Testis (tissue), 5 donors: ENCODE measurements at places on chromosomes 5 and 9. TPM values are rescaled to one million over a fixed set of nuclear protein-coding genes. Genes with fewer than 3 reads are reported as not detected.
A peak's percentile ranks its signal among the peaks of the same experiment; 100 is the strongest.

- DNase-seq: no peak
Observed at GRCh38 chr5:141623186-141623585, 4.4 kb upstream of the DIAPH1 start.

GRCh38 chr9:112841261-112841660 is 49.4 kb downstream of the SLC46A2 start:
- no peak for DNase-seq

DNA sequence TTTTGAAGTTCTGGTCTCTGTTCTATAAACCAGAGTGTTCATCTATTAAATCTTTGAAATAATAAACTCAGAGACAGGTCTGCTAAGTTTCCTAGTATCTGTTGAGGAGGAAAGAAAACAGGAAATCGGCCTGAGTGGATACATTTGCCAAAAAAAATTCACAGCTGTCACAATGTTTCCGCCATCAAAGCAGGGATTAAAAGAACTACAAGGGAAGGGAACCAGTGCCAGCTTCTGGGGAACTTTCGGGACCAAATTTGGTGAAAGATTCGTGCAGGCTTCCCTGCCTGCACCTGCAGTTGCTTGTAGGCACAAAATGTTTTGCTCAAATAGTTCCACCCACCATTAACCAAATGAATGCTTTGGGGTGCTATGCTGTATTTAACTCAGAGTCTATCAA is 267.5 kb downstream of the MSX2 start:
- no peak for DNase-seq

GRCh38 chr9:91428436-91428835 is 4.8 kb upstream of the NFIL3 start:
- DNase-seq: no peak

GRCh38 chr9:84998639-84999038 is 329.1 kb downstream of the NTRK2 start:
- DNase-seq: no peak

DNA sequence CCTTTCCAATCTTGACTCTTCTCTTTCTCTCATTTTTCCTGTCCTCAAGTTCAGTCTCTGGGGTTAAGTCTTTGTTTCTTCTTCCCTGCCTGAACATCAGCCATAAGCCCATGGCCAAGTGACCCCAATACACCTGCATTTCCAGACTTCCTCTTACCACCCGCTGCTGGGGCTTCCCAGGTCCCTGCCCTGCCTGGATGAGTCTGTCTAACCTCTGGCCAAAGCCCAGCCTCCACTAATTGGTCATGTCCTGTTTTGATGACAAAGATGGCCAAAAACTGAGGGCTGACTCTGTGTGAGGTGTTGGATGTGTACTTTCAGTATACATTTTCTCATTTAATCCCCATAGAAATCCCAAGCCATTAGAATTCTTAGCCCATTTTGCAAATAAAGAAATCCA is 47.3 kb downstream of the SH3TC2 start:
- DNase-seq: no peak

GRCh38 chr9:69433392-69433791 is 108.4 kb downstream of the ENTREP1 start:
- DNase-seq: no peak

DNA sequence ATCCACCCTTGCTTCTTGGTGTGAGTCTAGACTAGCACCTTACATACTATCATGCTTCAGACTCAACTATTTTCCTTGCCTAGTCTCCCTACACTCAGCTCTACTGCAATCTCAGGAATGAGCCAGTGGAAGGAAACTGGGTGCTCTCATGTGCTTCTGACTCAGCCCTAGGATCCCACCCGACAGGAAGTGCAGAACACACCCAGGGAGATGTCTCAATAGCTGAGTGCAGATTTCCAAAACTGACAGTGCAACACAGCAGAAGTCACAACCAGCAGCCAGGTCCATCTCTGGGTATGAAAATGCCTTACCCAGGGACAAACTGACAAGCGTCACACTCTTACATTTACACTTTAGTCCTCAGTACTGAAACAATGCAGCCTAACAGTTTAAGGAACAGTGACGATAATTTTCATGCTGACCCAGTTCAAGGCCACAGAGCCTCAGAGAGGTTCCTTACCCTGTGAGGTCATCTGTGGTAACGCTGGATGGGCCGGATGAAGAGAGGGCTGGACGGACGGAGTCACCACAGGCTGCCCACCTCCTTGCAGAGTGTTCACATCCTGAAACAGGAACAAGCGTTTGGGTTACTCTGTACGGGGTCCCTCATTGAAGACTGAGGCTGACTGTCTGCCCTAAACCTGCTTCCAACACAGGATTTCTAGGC is 33.0 kb downstream of the FKBP15 start:
- peak; percentile 54 for DNase-seq

DNA sequence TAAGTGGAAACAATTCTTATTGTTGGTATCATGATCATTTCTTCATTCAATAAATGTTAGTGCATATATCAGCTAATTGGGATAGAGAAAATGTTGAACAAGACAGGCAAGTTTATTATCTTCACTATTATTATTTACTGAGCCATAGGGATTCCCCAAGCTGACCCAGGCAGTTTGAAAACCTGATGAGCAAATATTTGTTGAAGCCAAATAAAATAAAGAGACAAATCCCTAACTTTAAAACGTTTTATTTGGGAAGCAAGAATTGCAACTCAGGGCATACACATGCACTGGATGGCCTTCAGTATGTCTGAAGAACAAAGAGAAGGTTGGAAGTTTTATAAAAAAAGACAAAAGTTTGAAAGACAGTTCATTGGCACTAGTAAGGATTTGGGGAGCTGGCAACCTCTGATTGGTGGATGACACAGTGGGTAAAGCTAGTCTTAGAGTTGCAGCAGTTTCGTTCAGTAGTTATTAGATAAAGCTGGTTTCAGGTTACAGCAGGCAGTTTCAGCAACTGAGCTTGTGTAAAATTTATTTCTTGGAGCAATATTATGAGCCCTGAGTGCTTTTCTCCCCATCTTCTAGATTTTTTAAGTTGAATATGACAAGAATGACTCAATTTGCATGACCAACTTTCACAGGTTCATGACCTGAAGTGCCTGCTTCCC is 44.7 kb upstream of the PRLR start:
- DNase-seq: no peak

The SPINK6 gene
- total RNA-seq: not detected

The TPPP gene
- total RNA-seq: 5.7 TPM

The NNT gene
- 55.0 TPM for total RNA-seq

The PFN3 gene
- 45.7 TPM for total RNA-seq

DNA sequence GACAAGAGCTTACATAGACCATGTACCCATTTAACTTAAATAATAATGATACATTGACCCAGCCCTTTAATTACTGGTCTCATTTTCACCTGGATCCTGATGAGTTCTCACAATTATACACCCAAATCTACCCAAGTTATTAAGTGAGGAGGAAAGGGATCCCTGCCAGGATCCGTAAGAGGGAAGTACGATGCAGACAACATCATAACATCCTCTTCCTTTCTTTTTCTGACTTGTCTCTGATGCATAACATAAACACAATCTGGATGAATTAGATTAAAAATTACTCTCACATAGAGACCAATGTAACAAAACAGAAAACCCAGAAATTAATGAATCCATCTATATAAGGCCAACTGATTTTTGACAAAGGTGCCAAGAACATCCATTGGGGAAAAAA is 17.0 kb downstream of the MARCHF3 start:
- DNase-seq: no peak

GRCh38 chr5:29642601-29643000 is 1550.9 kb upstream of the CDH6 start:
- no peak for DNase-seq

The IL4 gene
- not detected for total RNA-seq

DNA sequence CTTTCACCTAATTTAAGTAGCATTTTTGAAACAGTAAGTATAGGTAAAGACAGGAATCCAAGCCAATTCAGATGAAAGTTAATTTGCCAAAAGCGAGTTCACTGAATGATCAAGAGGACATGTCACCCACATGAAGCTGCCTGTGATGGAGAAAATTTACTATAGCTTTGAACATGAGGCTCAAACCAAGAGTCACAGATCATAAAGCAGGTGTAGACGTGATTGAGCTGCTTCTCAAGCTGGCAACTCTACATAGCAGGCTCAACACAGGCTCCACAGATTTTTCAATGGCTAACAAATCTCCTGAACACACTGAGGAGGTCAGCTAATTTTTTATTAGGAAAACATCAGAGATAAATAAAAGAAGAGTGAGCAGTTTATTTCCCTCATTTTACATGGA is 173.7 kb downstream of the FAM114A2 start:
- no peak for DNase-seq

DNA sequence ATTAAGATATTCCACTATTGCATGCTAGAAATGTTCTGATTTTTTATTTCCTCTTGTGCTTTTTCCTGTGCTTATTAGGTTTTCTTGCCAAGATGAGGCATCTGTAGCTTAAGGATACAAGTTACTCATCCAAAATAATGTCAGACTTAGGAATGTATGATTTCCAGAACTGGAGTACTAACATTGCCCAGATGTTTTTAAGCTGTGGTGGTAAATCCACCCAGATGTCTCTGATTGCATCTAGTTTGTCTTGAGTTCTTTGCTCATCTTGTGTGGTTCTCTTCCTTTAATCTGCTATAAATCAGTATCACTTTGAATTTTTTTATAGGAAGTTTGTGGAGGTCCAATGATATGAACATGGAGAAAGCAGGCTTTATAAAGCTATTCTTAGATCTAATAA is 337.5 kb upstream of the ZNF608 start:
- DNase-seq: no peak

GRCh38 chr9:117028103-117028858 is 341.2 kb downstream of the TRIM32 start:
- no peak for DNase-seq

DNA sequence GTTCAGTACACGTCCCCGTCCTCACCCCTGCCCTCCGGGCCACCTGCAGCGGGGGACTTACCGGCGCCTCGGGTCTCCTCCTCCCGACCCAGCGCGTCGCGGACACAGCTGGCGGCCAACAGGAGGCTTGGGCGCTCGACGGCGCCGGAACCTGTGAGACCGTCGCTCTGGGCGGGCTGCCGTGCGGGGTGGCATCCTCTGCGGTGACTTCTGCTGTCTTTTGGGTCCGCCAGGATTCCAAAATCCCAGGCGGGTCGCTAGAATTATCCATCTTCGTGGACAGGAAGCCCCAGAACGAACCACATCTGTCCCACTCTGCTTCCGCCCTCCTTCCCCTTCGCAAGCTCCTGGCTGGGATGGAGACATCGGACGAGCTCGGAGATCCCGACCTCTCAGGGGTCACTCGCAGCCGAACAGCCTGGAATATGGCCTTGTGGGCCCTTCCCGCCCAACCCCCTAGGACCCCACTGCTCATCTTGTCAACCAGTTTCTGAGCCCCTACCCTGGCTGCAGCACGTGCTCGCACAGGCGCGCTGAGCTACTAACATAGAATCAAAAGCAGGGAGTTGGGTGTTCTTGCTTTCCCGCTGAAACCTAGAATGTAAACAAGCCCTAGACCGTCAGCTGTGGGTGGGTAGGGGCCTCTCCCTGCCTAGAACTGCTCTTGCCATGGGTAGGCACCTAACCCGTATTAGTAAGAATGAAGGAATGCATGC is 947 bp upstream of the MARCHF3 start:
- DNase-seq: peak; percentile 25

DNA sequence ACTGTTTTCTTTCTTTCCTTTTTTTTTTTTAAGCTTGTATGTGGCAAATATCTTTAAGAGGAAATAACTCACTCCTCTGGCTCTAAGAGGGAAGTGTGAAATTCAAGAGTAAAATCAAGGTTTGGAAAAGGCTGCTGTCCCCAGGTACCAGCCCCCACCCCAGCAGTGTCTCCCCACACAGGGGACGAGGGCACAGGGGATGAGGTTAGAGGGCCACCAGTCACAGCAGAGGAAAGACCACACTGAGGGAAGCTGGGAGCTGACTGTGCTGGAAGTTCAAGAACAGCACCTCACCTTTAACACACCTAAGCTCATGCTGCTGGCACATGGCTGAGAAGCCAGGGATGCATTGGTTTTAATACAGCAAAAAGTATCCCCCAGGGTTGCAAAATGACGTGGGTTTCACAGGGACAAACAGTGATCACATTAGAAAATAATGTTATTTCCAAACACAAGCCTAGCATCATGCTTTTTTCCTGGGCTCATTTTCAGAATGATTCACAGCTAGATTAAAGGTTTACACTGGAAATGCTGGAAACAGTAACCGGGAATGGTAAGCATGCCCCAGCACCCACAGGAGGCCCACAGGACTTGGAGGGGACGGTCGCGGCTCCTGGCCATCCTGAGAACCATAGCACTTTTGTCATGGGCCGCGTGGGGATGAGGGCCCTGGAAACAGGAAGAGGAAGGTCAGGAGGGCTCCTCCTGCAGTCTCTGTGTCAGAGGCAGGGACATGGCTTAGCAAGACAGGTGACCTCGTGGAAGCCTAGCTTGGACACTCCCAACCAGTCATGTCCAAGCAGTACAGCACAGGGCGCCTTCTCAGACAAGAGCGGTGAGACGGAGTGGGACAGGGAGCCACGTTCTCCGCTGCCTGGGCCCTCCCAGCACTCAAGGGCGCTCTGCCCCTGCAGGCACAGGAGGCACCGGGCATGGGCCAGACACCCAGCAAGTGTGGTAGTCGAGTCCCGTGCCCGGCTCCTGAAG is 6.9 kb downstream of the LPCAT1 start:
- peak; percentile 8 for DNase-seq

- DNase-seq: no peak
Observed at GRCh38 chr9:128457207-128457606, 1.4 kb downstream of the ODF2 start.

DNA sequence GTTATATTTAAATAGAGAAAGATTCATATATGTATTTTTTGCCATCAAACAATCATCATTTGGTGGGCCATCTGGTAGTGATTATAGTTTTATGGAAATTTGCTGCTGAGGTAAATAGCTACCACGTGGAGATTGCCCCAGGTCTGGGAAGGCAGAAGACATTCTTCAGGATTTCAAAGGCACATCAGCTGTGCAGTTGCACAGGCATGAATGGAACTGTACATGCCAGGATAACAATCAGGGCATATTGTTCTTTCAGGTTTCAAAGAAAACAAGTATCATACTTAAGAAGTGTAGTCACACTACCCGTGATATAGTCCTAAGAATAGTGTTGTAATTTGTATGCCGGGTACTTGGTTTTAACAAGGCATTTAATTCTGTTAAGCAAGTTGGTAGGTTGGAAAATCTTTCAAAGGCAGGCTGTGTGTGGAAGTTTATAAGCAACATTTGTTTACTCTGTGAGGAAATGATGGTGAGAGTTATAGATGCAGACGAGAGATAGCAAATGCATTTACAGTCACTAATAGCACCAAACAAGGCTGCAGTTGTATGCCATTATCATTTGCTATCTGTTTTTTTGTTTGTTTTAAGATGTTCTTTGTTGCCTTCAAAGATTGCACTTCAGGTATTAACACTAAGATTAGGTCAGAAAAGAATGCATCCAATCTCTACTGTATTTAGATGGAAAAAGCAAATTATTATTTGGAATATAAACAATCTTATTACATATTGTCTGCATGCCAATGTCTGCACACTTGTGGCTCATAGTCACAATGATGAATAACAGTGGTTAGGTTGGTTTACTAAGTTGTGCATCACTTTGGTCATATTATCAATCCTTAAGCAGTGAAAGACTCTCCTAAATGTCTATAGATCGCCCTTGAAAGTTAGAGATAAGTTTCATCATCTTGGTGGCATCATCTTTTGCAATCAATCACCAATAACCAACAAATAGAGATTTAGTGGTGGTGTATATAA is 55.3 kb downstream of the RPS23 start:
- no peak for DNase-seq

The PPP1R26 gene
- 33.1 TPM for total RNA-seq
